ENCODE measurements at places on chromosomes 16 and 17.

GRCh38 chr16:55944377-55944802, 69.2 kb upstream of the CES5A start:
- peak; percentile 66 for DNase-seq

DNA sequence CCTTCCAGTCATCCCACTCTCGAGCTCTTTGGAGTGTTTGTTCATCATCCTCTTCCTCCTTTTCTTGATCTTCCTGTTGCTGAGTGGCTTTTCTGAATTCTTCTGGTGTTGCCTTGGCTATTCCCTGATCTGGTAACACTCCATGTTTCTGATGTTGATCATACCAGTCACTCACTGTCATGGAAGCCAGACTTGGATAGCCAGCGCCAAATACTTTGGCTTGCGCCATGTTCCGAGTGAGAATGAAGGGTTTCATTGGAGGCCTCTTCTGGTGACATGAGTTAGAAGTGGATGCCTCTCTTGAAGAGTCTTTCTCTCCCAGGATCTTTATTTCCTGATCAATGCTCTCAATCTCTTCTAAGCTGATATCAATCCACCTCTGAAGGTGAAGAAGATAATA, 31.2 kb downstream of the TEX14 start:
- no peak for DNase-seq

GRCh38 chr17:27473190-27473747, 17.0 kb downstream of the KSR1 start:
- no peak for DNase-seq

GRCh38 chr16:57801809-57802340, 416 bp downstream of the KIFC3 start:
- DNase-seq = peak; percentile 36

- DNase-seq = no peak
Measured at GRCh38 chr16:87956098-87956364, 4.8 kb downstream of the BANP start.

DNA sequence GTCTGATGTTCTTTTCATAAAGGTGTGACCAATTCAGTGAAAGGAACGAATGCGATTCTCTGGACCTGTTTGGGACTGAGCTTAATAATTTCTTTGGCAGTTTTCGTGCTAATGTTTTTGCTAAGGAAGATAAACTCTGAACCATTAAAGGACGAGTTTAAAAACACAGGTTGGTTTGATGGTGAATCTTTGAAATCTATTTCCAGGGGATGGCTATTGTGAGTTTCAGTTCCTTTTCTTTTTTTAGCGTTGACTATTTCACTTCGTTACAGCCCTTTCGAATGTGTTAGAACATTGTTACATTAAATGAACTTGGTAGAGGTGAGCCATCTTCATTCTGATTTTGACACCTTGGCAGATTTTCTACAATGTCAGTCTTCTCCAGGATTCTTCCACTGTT, 1.2 kb downstream of the TNFRSF17 start:
- no peak for DNase-seq

GRCh38 chr17:8462564-8462963, 26.9 kb downstream of the NDEL1 start:
- DNase-seq = no peak

Measured in suppressor macrophage treated with lipopolysaccharide for 4 hours (primary cell).